ENCODE measurements at places on chromosomes 6 and 20. TPM values are rescaled to one million over a fixed set of nuclear protein-coding genes. Genes with fewer than 3 reads are reported as not detected.

Gene DDO
- not detected for polyA plus RNA-seq

Gene MRPL18
- polyA plus RNA-seq: 65.4 TPM

DNA sequence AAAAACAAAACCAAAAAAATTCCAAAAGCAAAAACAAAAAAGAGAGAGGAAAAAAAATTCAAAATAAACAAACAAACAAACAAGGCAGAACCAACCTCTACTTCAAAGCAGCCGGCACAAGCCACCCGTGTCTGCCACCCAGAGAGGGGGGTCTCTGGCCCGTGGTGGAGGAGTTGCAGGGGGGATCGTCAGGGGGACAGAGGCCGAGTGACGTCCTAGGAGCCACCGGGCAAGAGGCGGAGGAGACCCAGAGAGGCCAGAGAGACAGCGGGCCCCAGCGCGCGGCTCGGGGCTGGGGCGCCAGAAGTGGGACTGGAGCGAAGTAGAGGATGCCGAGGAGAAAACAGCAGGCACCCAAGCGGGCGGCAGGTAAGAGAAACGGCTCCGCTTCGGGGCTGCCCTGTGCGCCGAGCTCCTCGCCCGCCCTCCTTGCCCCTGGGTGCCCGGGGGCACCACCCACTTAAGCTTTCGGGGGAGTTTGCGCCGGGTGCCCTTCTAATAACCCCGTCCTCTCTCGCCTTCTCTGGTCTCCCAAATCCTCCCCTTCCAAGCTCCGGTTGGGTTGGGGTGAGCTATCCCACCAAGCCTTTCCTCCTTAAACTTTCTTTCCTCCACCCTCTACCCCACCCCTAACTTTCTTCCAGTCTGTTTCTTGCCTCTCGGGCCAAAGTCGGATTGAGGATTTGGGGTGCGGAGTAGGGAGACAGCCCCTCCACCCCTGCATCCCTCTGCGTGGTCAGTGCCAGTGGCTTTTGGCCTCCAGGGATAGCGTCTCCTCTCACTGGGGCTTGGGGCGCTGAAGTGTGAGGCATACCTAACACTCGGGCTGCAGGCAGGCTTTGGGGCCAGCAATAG is 1.0 kb downstream of the TSHZ2 start:
- peak; percentile 36 for DNase-seq

- DNase-seq: no peak
Observed at GRCh38 chr6:26232306-26232939, 132.6 kb upstream of the BTN3A2 start.

DNA sequence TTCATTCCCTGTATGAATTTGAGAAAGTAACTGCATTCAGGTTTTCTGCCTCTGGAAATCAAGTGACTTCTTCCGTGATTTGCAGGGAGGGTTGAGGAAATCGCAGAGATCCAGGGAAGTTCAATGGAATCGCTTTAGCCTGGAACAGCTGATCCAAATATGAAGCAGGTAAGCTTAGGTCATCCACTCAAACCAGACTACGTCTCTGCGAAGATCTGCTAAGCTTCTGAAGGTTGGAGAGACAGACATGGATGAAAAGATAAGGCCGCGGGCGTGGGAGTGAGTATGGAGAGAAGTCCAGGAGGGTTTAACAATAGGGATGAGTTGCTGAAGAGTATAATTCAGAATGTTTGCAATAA is 34.2 kb upstream of the BTN3A2 start:
- DNase-seq: no peak

- no peak for DNase-seq
Observed at GRCh38 chr6:53495506-53496499, 49.1 kb downstream of the GCLC start.

GRCh38 chr20:43511879-43512278 is 4.4 kb downstream of the L3MBTL1 start:
- DNase-seq: no peak

GRCh38 chr6:146154197-146154596 is 125.3 kb downstream of the GRM1 start:
- DNase-seq: no peak

- DNase-seq: no peak
Observed at GRCh38 chr6:126026001-126026400, 39.7 kb downstream of the TRMT11 start.

GRCh38 chr6:151958332-151958731 is 150.8 kb downstream of the ESR1 start:
- DNase-seq: no peak

Gene WFDC2
- 0.74 TPM for polyA plus RNA-seq

Gene RAET1E
- 2.1 TPM for polyA plus RNA-seq

DNA sequence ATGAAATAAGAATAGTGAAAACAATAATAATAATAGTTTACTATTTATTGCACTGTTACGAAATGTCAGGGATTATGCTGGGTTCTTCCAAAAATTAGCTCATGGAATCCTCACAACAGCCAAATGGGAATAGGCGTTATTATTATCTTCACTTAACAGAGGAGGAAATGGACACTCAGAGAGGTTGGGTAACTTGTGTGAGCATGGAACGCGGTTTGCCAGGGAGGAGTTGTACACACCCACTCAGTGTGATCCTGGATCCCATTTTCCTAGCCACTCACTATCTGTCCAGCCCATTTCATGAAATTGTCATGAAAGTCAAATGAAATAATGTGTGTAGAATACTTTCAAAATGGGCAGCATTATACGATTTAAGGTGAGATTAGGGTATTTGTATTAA is 4.6 kb downstream of the NELFCD start:
- DNase-seq: no peak

DNA sequence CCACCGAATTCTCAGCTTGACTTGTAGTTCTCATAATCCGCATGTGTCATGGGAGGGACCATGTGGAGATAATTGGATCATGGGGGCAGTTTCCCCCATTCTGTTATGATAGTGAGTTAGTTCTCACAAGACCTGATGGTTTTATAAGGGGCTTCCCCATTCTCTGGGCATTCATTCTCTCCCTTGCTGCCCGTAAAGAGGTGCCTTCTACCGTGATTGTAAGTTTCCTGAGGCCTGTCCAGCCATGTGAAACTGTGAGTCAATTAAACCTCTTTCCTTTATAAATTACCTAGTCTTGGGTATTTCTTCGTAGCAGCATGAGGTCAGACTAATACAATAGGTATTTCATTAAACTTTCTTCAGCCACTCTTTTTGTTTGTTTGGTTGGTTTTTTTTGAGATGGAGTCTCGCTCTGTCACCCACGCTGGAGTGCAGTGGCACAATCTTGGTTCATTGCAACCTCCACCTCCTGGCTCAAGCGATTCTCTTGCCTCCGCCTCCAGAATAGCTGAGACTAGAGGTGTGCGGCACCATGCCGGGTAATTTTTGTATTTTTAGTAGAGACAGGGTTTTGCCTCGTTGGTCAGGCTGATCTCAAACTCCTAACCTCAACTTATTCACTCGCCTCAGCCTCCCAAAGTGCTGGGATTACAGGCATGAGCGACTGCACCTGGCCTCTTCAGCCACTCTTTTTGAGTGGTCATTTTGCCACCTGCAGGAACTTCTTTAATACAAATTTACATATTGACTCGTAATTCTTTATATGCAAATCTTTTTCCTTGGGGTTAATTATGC is 36.3 kb downstream of the GSTA2 start:
- no peak for DNase-seq

GRCh38 chr6:3919130-3919628 is 70.0 kb downstream of the FAM50B start:
- DNase-seq: no peak

Gene TRIM38
- 6.2 TPM for polyA plus RNA-seq

GRCh38 chr20:46695892-46696291 is 6.6 kb upstream of the TP53RK start:
- no peak for DNase-seq

Gene LY6G6C
- polyA plus RNA-seq: 0.57 TPM

DNA sequence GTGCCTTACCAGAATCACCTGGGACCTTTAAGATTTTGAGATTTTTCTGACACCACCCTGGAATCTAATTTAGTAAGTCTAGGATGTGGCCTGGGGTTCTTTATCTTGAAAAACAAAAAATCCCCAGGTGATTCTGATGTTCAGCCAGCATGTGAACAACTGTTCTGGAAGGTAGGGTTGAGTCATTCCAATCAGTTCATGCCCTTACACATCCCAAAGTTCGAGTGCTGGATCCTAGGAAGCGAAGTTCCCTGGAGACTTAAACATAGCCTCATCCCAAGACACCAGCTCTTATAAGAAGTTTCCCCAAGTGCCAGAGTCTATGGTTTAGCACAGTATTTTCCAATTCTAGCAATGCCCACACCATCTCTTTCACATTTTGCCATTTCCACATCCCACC is 6.3 kb upstream of the TSHZ2 start:
- no peak for DNase-seq

- no peak for DNase-seq
Observed at GRCh38 chr6:168373389-168373788, 53.8 kb upstream of the DACT2 start.

Gene ENPP1
- polyA plus RNA-seq: 29.7 TPM

GRCh38 chr6:118770112-118770788 is 118.9 kb upstream of the CEP85L start:
- no peak for DNase-seq

DNA sequence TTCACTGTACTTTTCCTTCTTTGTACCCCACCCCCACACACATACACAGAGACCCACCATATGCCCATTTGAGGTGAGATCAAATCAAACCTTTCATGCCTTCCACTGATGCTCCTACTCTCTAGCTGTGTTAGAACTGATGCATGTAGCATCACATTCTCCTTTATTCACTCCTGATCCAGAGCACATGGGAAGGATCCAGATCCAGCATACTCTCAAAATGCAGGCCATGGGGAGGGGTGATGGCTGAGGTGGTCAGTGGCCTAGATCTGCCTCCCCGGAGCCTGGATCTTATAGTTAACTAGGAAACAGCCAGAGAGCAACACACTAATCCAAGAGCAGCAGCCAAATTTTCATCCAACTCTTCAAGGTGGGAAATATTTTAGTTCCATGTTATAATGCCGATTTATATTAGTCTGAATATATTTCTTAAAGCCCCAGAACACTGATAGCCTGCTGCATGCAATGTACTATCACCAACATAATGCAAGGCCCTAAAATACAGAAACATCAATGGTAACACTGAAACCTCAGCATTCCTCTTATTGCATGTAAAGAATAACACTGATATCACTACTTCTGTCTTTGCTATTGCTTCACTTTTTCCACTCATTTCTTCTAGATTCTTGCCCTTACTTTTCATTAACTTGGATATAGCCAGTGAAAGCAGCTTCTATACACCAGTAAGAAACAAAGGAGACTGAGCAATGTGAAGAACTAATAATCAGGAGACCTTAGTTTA is 126.8 kb upstream of the BEND6 start:
- DNase-seq: no peak

Gene DBNDD2
- 31.0 TPM for polyA plus RNA-seq

- peak; percentile 66 for DNase-seq
Observed at GRCh38 chr6:158825951-158826306, 6.8 kb upstream of the EZR start.

DNA sequence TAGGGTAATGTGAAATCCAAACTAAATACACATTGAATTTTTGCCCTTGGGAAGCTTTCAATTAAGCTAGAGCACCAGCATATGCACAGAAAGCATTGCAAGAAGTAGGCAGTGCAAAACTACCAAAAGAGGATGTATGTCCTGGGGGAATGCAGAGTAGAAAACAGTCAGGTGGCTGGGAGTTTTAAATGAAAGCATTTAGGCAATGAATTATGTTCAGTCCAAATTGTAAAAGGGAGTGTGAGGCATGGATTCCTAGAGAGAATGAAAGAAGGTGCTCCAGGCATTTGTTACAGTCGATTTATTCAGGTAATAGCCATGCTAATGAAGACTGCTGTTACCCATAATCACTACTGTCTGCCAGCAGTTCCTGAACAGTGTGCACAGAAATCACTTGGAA is 604.1 kb upstream of the POU3F2 start:
- no peak for DNase-seq

Gene GSTA2
- polyA plus RNA-seq: not detected

Gene PERP
- polyA plus RNA-seq: 2.0 TPM

GRCh38 chr6:165178056-165178455 is 131.3 kb downstream of the C6orf118 start:
- no peak for DNase-seq

Gene BPIFB2
- polyA plus RNA-seq: not detected

Gene GID8
- polyA plus RNA-seq: 33.8 TPM

Gene DXO
- 13.3 TPM for polyA plus RNA-seq

Gene LHFPL5
- polyA plus RNA-seq: not detected

- no peak for DNase-seq
Observed at GRCh38 chr6:47153404-47153755, 111.2 kb upstream of the ADGRF1 start.

DNA sequence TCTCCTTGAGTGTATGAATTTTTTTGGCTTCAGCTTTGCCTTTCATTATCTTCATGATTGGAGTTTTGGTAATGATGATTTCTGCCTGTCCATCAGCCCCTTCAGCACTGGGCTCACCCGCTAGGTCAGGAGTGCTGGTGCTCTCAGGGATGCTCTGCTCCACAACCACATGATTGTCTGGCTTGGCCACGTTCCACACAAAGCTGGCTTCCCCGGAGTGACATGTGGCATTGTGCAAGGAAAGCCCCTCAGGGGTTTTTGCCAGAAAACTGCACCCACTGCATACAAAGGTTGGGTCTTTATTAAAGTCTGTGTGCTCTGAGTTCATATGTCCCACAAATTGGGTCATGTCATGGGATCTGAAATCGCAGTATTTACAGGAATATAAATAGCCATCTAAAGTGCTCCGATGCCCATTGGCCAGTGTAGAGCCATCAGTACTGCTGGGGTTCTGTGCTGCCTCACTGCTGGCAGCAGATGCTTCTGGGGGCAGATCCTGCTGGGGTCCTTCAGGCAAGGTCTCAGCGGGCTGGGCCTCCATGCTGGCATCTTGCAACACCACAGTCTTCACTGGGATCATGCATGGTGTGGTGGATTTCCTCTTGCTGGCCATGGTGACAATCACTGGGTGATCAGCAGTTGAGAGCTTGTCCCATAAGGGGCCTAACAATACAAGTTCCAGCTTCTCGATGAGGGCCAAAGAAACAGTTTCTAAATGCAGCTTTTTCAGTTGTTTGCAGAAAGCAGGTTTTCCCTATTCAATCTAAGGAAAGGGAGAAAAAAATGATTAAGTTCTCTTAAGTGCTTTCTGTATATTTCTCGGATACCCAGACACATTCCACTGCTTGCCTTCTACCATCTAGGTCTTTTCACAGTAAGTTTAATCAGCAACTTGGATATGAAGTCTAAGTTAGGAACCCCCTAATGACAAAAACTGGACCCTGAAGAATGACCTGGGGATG is 67.2 kb downstream of the PLCG1 start:
- no peak for DNase-seq

Gene SNAP91
- not detected for polyA plus RNA-seq

Gene GHRH
- polyA plus RNA-seq: not detected

GRCh38 chr6:39561536-39562266 is 163.5 kb downstream of the KIF6 start:
- DNase-seq: no peak

Gene TNF
- polyA plus RNA-seq: 0.40 TPM

Gene SPINT3
- polyA plus RNA-seq: not detected

Gene OPRL1
- 0.94 TPM for polyA plus RNA-seq

DNA sequence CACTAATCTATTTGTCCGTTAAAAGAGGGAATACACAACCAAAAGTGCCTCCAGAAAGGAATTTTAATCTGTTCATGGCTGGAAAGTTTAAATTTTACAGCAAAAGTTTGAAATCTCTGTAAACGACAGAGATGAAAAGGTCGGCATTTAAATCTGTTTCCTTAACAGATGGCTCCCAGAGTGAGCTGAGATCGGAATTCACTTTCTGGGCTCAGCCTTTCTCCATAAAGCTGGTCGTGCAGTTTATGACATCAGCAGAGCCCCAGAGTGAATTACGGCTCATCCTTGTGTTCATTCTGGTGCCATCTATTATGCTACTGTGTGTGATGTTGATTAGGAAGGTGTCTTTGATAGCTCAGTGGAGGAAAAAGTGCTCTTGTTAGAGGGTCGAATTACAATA is 117.6 kb upstream of the ZFP64 start:
- no peak for DNase-seq

- no peak for DNase-seq
Observed at GRCh38 chr6:77619114-77619513, 33.7 kb upstream of the MEI4 start.

All from muscle of arm (tissue), 14 donors.